WTC11 (cell line): ENCODE measurements at places on chromosomes 1 and 21. TPM values are rescaled to one million over a fixed set of nuclear protein-coding genes. Genes with fewer than 3 reads are reported as not detected.

Gene SPRR3
- total RNA-seq: not detected in 3 replicates

Gene MAP3K21
- 21.1 to 24.0 TPM (median 23.0 TPM) in 3 replicates for total RNA-seq

Gene WNT2B
- 1.0 to 1.2 TPM (median 1.0 TPM) in 3 replicates for total RNA-seq

Gene IL20
- not detected in 3 replicates for total RNA-seq

Gene ANGPTL1
- total RNA-seq: not detected in 3 replicates

Gene HRNR
- not detected in 3 replicates for total RNA-seq

Gene PDE4B
- total RNA-seq: 4.4 to 8.0 TPM (median 4.5 TPM) in 3 replicates

Gene ZNF695
- 29.4 to 32.6 TPM (median 29.4 TPM) in 3 replicates for total RNA-seq

Gene CFH
- 0.17 to 0.44 TPM (median 0.34 TPM) in 3 replicates for total RNA-seq

Gene ADGRL4
- 0.37 to 1.4 TPM (median 0.50 TPM) in 3 replicates for total RNA-seq

Gene RNF223
- total RNA-seq: not detected in 3 replicates

Gene LRRIQ3
- total RNA-seq: 0.21 to 1.1 TPM (median 0.46 TPM) in 3 replicates

Gene HTR6
- total RNA-seq: 0.71 to 1.2 TPM (median 0.90 TPM) in 3 replicates

Gene AQP10
- not detected in 3 replicates for total RNA-seq

Gene FGR
- total RNA-seq: 0.30 to 0.77 TPM (median 0.46 TPM) in 3 replicates

Gene HSPA6
- total RNA-seq: 0.16 to 0.22 TPM in 2 of 3 replicates, not detected in the other

Gene SYTL1
- 18.0 to 19.7 TPM (median 18.5 TPM) in 3 replicates for total RNA-seq

Gene DCST2
- 0.83 to 1.8 TPM (median 1.6 TPM) in 3 replicates for total RNA-seq

Gene SPRR2B
- total RNA-seq: not detected in 3 replicates

Gene KCNJ9
- total RNA-seq: 0.09 to 0.14 TPM in 2 of 3 replicates, not detected in the other

Gene SAMD13
- 1.8 to 2.9 TPM (median 2.3 TPM) in 3 replicates for total RNA-seq

Gene RAD54L
- 51.2 to 54.7 TPM (median 53.7 TPM) in 3 replicates for total RNA-seq

Gene ZP4
- total RNA-seq: not detected in 3 replicates

Gene TTC34
- 0.39 to 0.61 TPM (median 0.44 TPM) in 3 replicates for total RNA-seq

Gene CD101
- 1.3 to 1.6 TPM (median 1.4 TPM) in 3 replicates for total RNA-seq

Gene LCE3E
- not detected in 3 replicates for total RNA-seq

Gene S100A8
- 1.4 TPM in 1 of 3 replicates, not detected in the others for total RNA-seq
